NCI-H1694 (cell line): ENCODE measurements at places on chromosomes 7 and 10.

- DNase-seq, result no peak
Measured at GRCh38 chr10:75033399-75034130, 77.9 kb upstream of the SAMD8 start.

DNA sequence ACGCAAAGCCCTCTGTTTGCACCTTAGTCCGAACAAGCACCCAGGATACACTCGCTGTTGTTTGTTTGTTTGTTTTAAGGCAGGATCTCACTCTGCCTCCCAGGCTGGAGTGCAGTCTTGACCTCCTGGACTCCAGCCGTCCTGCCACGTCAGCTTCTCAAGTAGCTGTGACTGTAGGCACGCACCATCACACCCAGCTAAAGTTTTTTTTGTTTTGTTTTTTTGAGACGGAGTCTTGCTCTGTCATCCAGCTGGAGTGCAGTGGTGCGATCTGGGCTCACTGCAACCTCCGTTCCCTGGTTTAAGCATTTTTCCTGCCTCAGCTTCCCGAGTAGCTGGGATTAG, 76.8 kb downstream of the CTBP2 start:
- no peak for DNase-seq

- DNase-seq, result no peak
Measured at GRCh38 chr10:123485341-123485960, 180.7 kb upstream of the GPR26 start.

GRCh38 chr10:130915065-130915464, 396.5 kb downstream of the TCERG1L start:
- DNase-seq, result no peak

- no peak for DNase-seq
Measured at GRCh38 chr10:69464801-69465401, 13.6 kb downstream of the TSPAN15 start.
